ENCODE measurements at places on chromosomes 13 and 19. TPM values are rescaled to one million over a fixed set of nuclear protein-coding genes. Genes with fewer than 3 reads are reported as not detected.

Gene LENG8
- polyA plus RNA-seq, result 74.5 TPM

- DNase-seq, result peak; percentile 53
These were observed 31.5 kb upstream of the HIF3A start for GRCh38 chr19:46265217-46265828.

Gene IGFL3
- not detected for polyA plus RNA-seq

DNA sequence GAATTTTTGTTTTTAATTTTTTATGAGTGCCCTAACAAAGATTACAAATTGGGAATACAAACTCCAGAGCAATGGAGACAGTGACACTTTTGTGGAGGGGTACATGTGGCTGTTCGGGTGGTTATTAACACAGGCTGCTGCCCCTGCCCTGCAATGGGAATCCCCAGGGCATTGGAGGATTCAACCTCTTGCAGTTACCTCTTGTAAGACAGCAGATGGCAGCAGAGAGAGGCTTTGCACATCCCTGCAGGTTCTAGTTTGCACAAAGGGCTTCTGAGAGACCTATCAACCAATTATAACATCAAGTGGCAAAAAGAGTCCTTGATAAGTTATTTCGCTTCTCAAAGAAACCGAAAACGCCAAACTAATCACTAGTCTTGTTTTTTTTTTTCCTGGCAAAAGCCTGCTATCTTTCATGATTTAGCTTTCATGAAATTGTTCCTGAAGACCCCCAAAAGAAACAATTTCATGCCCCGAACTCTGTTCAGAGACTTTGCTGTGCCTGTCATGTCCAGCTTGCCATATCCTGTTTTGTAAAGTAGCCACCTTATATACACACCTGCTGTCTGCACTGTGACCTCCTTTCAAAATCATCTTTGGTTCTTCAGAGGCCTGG, 10.4 kb downstream of the GJB2 start:
- no peak for DNase-seq

- DNase-seq, result no peak
These were observed 198.4 kb upstream of the SLITRK6 start for GRCh38 chr13:85997587-85997986.

Gene RXFP2
- 1.3 TPM for polyA plus RNA-seq

DNA sequence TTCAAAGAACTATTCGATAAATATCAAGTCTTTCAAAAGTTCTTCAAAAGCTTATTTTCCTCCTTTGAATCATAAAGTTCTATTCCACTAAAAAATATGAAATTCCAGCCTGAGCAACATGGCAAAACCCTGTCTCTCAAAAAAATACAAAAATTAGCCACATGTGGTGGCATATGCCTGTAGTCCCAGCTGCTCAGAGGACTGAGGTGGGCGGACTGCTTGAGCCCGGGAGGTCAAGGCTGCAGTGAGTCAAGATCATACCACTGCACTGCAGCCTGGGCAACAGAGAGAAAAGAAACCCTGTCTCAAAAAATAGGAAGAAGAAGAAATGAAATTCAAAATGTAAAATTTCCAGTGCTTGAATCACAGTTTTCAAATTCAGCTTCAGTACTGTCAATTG, 24.6 kb downstream of the CAB39L start:
- DNase-seq, result no peak

DNA sequence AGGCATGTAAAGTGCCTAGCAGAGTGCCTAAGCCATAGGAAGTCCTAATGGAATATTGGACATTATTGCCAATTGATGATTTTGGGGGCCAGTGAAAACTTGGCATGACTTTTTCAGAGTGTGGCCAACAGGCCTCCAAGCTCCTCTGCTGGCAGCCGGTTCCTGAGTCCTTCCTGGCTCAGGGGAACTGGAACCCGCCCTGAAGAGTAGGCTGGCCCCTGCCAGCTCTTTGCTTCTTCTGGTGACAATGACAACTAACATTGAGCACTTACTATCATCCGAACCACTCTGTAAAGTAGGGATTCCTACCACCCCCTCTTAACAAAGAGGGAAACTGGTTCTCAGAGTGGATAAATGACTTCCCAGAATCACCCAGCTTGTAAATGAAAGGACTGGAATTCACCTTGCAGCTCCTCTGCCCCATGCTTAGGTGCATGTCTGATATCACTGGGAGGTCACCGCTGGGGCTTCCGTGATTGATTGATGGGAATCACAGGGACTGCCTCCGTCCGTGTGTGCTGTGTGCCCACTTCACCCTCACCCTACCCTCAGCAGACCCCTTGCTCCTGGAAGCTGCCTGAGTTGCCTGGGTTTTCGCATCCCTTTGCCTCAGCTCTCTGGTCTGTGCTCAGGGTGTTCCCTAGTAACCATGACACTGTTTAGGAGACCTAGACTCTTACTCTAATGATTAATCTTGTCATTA, 50.6 kb downstream of the TNFRSF19 start:
- DNase-seq, result no peak

DNA sequence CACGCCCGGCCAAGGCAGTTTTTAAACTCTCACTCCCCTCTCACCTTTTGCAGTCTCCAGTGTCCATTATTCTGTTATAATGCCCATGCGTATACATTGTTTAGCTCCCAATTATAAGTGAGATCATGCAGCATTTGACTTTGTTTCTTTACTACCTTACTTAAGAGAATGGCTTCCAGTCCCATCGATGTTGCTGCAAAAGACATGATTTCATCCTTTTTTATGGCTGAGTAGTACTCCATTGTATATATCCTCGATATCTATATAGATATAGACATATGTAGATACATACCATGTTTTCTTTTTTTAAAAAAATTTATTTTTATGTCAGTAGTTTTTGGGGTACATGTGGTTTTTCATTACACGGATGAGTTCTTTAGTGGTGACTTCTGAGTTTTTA, 8.4 kb downstream of the OR7D2 start:
- DNase-seq, result no peak

DNA sequence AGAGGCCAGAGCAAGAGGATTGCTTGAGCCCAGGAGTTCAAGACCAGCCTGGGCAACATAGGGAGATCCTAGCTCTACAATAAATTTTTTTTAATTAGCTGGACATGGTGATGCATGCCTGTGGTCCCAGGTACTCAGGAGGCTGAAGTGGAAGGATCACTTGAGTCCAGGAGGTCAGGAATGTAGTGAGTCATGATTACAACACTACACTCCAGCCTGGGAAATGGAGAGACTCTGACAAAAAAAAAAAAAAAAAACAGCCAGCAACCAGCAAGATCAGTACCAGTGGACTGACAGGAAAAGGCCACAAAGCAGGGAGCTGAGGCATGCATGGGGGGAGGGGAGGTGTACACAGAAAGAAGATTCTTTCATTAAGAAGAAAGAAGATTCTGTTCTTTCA, 52.7 kb upstream of the RFXAP start:
- no peak for DNase-seq

Gene HRC
- 38.8 TPM for polyA plus RNA-seq

DNA sequence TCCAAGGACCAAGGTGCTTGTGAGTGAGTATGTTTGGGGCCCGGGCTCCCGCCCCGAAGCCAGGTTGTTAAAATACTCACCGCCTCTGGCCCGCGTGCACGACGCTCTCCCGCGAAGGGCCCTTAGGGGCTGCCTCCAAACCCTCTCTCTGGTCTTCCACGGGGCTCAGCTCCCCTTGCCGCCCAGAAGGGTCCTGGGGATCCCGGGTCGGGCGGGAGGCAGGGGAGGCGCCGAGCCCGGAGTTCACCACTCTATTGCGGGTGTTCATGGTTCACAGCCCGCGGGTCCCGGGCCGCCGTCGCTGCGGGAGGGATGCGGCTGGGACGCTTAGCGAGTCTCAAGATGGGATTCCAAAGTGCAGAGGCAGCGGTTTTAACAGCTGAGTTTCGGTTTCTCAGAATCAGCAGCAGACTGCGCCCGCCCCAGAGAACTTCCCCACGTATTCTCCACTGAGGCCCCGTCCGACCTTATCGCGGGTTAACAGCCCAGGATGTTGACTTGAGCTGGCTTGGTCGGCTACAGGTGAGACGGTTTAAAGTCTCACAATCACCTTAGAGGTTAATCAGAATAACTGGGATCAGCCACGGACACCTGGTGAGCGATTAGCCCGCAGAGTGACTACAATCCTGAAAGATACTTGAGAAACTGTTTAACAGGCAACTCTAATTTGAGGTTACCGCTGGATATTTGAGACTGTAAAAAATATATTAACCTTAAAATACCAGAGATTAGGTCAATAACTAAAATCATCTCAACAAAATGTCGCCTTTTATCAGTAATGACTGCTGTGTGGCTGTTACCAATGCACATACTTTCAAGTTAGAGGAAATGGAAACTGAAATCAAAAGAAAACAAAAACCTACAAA, at the start of gene EPSTI1:
Gene EPSTI1, minus strand, starts transcription at position 344 of the 866 bp plus-strand sequence. Its CDS starts 76 bp downstream, at position 268.
- peak; percentile 45 for DNase-seq

DNA sequence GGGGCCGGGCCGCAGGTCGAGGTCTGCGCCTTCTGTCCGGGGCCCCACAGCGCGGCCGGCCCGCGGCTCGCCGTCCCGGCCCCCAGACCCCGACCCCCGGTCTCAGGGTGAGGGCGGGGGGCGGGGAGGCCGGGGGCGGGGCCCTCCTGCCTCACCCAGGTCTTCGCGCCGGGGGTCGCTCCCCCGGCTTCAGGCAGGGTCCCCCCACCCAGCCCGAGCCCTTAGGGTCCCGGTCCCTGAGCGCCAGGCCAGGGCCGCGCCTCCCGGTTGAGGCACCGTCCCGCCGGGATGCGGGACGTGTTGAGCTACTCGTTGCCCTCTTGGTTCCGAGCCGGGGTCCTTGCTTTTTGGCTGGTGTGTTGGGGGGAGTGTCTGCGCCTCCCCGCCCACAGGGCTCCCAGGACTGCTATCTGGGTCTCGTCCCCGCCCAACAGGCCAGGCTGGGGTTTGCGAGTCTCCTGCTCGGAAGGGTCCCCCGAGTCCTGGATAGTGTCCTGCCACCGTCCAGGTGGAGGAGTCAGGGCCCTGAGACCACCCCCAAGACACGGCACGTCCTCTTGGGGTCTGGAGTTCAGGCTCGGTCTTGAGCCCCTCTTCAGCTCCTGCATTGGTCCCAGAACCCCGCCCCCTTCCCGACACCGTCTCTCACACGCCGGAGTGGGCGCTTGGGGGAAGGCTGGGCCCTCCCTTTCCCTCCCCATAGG, 452 bp downstream of the PIAS4 start:
- DNase-seq, result no peak

DNA sequence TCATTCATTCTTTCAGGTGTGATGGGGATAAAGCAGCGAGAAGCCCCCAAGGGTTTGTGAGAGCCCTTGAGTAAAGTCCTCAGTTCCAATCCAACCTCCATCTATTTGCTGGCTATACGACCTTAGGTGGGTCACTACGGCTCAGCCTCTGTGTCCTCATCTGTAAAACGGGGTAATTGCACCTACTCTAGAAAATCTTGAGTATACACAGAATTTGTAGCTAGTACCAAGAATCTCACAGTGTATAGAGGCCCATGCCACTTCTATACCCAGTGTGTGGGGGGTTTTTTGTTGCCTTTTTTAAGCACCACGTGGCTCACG, 406 bp upstream of the DNMT1 start:
- no peak for DNase-seq

- DNase-seq, result no peak
These were observed 1550.9 kb downstream of the PCDH9 start for GRCh38 chr13:65679240-65679639.

Gene S1PR4
- polyA plus RNA-seq, result 0.25 TPM

DNA sequence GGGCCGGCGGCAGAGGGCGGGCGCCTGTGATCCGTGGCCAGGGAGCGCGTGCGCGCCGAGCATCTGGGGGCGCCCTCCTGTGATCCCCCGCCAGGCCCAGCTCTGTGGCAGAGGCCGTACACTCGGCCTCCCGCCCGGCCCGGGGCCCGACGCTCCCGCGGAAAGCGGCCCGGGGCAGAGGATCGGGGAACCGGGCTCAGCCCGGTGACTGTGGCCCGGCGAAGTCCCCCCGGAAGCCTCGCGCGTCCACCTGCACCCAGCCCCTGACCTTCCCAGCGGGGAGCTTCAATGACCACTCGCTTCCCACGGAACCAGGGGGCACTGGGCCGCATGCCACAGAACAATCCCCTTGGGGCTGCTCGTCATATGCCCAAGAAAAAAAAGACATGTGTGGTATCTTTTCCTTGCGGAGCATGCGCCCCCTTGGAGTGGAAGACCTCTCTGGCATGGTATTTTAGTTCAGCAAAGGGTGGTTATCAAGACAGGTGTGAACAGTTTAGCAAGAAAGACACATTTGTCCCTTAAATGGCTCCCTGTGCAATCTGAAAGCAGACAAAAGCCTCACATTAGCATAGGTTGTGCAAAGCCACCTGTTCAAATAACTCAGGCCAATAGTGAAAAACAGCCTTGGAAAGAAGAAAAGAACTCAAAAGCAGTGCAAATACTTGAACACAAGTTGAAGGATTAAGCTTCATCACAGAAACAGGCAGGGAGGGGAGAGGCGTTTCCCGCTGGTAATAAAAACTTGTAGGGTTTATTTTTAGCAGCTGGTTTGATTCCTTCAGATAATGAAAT, 290.9 kb upstream of the SOX21 start:
- no peak for DNase-seq

GRCh38 chr13:29081036-29081435, 260.9 kb downstream of the MTUS2 start:
- DNase-seq, result no peak

DNA sequence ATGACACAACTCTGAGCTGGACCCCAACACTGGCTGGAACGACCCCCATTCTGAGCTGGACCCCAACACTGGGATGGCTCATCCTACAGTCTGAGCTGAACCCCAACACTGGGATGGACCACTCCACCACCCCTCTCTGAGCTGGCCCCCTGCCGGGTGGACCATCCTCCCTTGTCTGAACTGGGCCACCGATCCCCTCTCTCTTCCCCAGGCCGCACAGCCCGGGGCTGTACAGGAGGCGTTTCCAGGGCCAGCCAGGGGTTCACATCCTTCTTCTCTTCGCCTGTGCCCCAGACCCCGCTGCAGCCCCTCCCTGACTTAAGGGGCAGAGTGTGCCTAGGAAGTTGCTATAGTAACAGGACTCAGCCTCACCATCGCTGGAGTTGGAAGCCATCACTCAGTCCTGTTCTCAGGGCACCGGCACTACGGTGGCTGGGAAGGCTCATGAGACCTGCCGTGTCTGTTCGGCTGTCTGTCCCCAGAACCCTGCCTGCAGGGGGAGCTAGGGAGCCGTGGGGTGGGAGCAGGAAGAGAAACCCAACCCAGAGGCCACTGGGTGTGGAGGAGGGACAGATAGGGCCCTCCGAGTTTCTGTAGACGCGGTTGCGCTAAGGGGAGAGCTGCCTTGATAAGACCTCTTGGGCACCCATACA, 3.7 kb downstream of the PRKACA start:
- DNase-seq, result no peak

Gene CYSLTR2
- polyA plus RNA-seq, result 0.65 TPM

GRCh38 chr19:15101479-15102082, 5.6 kb upstream of the SYDE1 start:
- DNase-seq, result no peak

Gene LAMP1
- 193 TPM for polyA plus RNA-seq

Gene MEX3D
- polyA plus RNA-seq, result 28.9 TPM

- DNase-seq, result no peak
These were observed 18.5 kb downstream of the AP3D1 start for GRCh38 chr19:2132731-2133490.

Data from left renal cortex interstitium (tissue), 4 donors.